ENCODE measurements at places on chromosomes 16 and 17.

DNA sequence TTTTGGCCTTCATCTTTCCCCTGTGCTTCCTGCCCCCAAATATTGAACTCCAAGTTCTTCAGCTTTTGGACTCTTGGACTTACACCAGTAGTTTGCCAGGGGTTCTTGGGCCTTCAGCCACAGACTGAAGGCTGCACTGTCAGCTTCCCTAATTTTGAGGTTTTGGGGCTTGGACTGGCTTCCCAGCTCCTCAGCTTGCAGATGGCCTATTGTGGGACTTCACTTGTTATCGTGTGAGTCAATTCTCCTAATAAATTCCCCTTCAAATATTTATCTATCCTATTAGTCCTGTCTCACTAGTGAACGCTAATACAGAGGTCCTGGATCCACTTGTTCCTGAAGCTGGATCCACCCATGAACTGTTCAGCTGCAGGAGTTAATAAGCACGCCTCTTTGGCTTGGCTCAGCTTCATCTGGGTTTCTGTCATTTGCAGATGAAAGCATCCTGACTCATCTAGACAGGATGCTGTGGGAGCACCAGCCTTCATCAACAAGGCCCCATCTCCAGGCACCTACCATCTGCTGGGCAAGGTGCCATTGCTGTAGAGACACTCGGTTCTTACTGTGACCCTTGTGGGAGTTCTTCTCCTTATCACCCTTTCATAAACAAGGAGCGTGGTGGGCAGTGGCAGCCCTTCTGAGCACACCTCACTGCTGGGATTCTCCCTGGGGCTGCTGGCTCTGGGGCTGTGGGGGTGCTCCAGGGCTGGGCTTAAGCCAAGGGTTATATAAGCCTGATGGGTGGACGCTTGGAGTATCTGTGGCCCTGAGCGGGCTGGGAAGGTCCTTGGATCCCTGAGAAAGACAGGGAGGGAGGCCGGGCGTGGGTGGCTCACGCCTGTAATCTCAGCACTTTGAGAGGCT lies 23.1 kb downstream of the LAT start:
- DNase-seq, result no peak

DNA sequence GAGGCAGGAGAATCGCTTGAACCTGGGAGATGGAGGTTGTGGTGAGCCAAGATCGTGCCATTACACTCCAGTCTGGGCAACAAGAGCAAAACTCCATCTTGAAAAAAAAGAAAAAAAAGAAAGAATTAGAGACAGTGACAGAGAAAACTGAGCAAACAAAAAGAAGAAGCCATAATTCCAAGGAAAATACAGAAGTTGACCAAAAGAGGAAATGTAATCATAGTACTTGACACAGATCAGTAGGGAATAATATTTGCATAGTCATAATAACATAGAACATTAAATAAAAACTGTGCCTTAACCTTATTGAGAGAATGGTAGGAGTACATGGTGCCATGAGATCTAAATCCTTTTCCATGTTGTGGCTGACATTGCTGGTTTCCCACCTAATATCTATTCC lies 14.7 kb upstream of the USP31 start:
- DNase-seq, result no peak

GRCh38 chr16:66342294-66342900 lies 24.1 kb upstream of the CDH5 start:
- DNase-seq, result no peak

DNA sequence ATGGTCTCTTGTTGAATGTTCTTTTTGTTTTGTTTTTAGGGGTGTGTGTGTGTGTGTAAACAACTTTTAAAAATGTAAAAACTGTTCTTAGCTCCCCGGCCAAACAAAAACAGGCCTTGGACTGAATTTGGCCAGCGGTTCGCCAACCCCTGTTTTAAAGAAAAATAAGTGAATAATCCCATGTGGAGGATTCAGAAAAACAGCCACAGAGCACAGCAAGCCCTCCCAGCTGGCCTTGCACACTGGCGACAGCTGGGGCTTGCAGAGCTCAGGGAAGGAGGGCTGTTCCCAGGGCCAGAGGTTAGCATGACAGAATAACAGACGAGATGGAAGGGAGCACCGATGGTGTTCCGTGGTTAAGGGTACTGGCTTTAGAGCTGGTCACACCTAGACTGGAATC lies 39.0 kb downstream of the EMP2 start:
- no peak for DNase-seq

GRCh38 chr16:4776141-4776705 lies 9.3 kb upstream of the ZNF500 start:
- DNase-seq, result no peak

DNA sequence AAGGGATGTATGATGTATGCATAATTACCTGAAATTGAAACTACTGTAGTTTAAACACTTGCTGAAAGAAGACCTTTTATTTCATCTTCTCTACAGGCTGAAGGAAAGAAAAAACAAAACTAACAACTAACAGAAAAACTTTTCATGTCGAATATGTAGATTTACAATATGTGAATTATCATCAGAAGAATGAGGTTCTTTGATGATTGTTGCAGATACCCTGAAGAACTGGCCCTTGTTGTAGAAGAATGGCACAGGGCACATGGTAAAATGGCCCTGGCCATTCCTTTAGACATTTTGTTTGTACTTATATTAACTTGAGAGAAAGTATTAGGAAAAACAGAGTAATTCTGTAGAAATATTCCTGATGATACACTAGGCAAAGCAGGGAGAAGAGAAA lies 443.8 kb downstream of the MAF start:
- DNase-seq, result no peak

DNA sequence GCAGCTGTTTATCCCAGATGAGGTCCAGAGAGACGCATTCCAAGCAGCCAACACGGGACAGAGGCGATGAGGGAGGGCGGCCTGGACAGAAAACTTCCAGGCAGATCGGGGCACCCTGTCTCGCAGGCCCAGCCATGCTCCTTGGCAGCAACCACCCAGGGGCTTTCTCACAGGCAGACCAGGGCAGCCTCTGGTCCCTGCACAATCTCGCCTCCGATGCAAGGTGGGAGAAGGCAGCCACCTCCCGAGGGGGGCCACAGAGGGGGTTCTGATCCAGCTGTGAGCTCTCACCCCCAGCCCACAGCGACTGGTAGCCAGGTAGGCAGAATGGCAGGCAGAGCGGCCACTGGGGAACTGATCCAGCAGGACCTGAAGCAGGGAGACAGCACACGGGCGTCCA lies 48.7 kb downstream of the LMF1 start:
- no peak for DNase-seq

DNA sequence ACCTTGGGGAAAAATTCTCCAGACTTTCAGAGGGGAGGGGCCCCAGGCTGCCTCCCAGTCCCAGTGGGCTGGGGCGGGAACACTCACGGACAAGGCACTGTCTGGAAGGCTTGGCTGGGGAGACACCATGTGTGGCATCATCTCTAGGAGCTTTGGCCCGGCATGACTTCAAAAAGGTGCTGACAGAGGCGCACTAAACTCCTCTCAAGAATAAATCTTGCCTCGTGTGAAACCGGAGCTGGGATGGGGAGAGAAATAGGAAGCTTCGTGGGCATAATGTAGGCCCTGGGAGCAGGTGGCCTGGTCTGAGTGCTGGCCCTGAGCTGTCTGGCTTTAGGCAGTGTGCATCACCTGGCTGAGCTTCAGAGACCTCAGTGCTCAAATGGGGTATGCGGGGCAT lies 5.7 kb downstream of the WSCD1 start:
- no peak for DNase-seq
